ENCODE measurements at places on chromosomes 13 and 19.

DNA sequence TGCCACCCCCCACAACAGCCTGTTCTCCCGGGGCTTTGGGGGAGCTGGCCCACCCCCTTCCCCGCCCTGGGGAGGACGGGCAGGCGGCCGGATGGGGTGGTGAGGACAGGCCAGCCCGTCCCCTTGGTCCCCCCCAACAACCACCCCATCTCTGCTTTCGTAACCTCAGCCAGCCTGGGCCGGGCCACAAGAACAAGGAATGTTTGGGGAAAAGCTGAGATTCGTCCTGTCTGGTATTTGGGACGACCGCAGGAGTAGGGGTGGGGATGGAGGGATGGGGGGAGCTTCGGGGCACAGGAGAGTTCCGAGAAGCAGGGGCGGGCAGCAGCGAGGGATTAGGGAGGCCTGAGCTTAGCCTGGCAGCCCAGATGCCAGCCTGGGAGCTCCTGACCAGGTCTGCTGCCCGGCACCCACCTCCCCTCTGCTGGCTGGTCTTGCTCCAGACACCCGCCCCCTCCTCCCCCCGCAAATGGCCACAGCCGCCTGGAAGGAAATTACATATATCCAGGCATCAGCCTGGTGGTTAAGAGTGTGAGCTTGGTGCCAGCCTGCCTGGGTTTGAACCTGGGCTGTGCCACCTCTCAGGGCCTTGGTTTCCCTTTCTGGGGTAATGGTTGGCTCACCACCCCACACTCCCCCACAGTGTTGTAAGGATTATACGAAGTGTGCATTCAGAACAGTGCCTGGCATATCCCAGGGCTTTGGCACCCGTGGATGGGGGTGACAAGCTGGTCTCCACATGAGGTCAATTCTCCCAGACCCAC lies at the start of gene PODNL1:
Gene PODNL1, minus strand, starts transcription at position 117 of the 764 bp plus-strand sequence. CDS start 236 bp downstream, outside the sequence.
- DNase-seq, result no peak

DNA sequence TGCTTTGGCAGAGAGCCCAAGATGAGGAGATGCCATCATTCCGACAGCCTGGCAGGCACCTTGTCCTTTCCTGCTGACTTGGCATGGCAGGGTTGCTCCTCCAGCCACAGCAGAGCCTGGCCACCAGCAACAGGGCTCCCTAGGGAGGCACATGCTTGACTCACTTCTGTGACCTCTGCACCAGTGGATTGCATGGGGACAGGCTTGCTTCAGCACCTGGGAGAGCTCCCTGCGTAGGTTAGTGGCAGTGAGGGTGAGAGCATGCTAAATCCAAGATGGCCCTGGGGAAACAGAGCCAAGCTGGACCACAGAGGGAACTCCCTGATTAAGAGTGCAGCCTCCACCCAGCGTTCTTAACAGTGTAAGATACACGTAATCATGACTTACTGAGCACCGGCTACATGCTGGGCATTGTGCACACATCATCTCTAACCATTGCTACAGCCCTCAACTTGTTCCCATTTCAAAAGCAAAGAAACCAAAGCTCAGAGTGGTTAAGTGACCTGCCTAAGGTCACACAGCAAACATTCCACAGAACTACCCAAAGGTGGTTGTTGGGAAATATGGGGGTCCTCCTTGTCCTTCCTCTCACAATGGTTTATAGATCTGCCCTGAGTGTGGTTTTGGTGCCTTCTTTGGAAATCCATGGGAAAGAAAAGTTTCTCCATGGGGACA lies 116.6 kb upstream of the UQCRFS1 start:
- no peak for DNase-seq

- no peak for DNase-seq
Measured at GRCh38 chr19:5145521-5146511, 176.9 kb downstream of the KDM4B start.

DNA sequence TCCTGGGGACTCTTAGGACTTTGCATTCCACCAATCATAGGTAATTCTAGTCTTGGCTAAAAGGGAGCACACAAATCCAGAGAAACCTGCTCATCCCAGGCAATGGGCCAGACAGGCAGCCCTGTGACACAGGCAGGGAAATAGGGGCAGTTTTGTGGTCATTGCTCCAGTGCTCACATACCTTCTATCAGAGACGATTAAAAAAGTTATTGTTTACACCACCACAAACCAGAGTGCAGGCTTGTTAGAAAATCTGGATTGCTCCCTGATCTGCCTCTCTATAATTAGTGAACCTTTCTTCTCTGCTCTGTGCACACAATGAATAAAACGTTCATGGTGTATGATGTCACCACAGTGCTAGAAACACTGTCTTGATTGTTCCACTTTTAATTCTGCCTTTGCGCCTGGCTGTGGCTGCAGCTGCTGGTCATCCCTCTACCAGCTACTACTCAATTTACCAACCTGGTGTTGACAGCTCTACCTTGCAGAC lies 121.6 kb upstream of the SPATA13 start:
- no peak for DNase-seq

GRCh38 chr13:33940898-33941297 lies 122.9 kb downstream of the RFC3 start:
- DNase-seq, result no peak

GRCh38 chr13:112734696-112735547 lies 45.1 kb downstream of the ATP11A start:
- no peak for DNase-seq

DNA sequence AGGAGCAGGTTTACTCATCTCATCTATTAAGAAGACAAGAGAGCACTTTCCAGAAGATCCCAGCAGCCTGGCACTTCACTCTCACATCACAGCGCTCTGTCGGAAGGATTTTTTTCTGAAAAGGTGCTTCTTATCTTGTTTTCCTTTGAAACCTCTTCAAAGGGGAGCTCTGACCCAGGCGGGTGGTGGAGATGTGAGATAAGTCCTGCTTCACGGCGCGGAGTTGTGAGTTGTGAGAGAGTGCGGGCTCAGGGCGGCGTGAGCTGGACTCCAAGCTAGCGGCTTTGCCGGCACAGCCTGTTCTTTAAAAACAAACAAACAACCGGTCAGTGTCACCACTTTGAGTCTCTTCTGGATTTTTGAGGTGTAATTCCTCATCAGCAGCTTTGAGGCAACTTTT lies 169.0 kb upstream of the ARGLU1 start:
- no peak for DNase-seq

GRCh38 chr19:13154911-13155471 lies 4.8 kb downstream of the IER2 start:
- peak; percentile 60 for DNase-seq

DNA sequence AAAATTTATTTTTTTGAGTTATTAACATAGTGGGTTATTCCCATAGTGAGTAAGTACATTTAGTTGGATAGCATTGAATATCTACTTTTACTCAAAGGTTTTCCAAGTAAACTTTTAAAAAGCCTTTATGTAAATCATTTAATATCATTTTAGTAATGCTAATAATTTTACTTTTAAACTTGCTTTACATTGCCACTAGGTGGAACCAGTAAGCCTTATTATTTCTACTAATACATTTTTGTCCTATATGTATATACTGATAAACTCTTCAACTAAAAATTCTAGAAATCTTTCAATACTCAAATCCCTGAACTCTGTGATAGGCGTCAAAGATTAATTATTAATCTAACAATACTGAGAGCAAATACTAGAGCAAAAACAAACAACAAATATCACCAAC lies 1709.2 kb upstream of the PCDH20 start:
- no peak for DNase-seq

DNA sequence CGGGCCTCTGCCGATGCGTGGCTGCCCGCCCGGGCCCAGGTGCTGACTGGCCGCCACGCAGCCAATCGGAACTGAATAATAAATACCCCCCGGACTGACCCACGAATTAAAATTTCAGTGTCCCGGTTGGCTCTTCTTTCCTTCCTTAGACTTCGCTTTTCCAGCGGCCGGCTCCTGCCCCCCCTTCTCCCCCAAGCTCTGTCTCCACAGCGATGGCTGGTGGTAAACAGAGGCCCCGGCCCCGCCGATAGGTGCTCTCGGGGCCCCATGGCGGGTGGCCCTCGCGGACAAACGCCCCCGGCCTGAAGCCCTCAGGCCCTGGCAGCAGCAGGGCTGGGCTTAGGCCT lies 2.6 kb downstream of the ZBTB7A start:
- no peak for DNase-seq

- DNase-seq, result no peak
Measured at GRCh38 chr19:39679791-39680168, 24.1 kb downstream of the LGALS16 start.

GRCh38 chr19:17001603-17002183 lies 24.9 kb downstream of the CPAMD8 start:
- DNase-seq, result no peak

- DNase-seq, result no peak
Measured at GRCh38 chr13:66222127-66222526, 1008.0 kb downstream of the PCDH9 start.

- no peak for DNase-seq
Measured at GRCh38 chr13:75762076-75762937, 126.2 kb downstream of the LMO7 start.

GRCh38 chr13:43516401-43516833 lies 270.4 kb downstream of the ENOX1 start:
- DNase-seq, result no peak

GRCh38 chr19:10113964-10114650 lies 2.6 kb downstream of the P2RY11 start:
- no peak for DNase-seq

DNA sequence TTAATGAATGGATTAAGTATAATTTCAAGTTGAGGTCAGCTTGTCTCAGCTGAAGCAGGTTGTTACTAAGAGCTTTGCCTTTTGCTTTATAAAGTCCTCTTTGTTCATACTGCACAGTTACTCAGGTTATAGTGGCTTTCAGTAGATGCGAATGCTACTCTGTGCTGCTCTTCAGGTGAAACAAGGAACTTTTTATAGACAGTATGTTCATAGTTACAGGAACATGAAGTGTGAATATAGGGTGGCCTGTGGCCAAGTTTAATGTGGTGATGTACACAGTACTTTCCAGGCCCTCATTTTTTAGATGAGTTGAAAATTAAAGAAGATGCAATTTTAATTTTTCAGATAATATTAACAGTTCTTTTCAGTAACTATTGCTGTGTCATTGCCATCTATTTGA lies 20.8 kb downstream of the SUGT1 start:
- no peak for DNase-seq

DNA sequence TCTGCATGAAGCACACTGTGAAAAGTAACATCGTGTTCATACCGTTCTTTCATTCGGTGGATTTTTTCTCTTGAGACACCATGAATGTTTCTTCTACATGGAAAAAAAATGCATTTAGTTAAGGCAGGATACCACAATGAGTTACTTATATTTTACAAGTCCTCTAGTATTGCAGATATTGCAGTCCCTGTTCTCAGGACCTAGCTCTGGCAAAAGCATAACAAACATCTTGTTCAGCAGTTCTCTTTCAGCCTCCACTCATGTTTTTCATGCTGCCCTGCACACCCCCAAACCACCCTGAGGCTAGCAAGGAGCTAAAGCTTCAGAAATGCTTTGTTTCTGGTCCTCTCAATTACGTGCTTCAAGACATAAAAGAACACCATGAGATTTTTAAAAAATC lies 24.8 kb downstream of the N4BP2L1 start:
- DNase-seq, result no peak

GRCh38 chr13:114275304-114275703 lies 6.1 kb upstream of the UPF3A start:
- no peak for DNase-seq

DNA sequence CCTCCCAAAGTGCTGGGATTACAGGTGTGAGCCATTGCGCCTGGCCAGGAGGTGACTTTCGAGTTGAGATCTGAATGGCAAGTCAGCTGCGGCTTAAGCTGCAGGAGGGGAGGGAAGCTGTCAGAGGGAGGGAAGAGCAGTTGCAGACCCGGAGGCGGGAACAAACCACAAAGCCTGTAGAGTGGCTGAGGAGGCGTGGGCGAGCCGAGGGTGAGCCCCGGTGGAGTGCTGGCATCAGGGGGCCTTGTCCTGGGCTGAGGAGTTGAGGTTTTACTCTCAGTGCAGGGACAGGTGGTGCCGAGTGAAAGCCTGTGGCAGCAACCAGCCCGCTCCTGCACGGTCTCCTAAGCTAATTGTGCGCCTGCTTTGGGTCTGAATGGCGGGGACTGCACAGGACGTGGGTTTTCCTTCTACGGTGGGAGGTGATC lies 24.2 kb downstream of the PPP1R37 start:
- DNase-seq, result no peak

DNA sequence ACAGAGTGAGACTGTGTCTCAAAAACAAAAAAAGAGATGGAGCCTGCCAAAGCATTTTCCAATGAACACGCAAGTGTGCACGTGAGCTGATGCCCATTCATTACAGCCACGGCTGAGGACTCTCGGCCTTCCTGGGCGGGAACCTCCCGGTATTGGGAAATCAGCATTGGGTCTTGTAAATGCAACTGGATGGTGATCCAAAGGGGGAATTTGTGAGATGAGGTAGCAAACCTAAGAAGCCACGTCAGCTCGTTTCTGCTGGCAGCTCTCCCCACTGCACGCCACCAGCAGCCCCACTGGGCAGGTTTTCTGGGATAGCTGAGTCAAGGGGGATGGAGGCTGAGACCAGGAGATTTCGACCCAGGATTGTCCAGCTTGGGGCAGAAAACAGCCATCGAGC lies 11.5 kb downstream of the C13orf46 start:
- DNase-seq, result no peak

GRCh38 chr13:46603165-46603603 lies 50.2 kb downstream of the LRCH1 start:
- no peak for DNase-seq

- DNase-seq, result no peak
Measured at GRCh38 chr13:85588359-85588758, 210.9 kb downstream of the SLITRK6 start.

All from stimulated activated CD4-positive, alpha-beta T cell treated with anti-CD3 and anti-CD28 coated beads, Interleukin-1b, Interleukin-23, amount 100 ng/mL, for 1 hour (primary cell).